ENCODE measurements at places on chromosomes 7 and 10. TPM values are rescaled to one million over a fixed set of nuclear protein-coding genes. Genes with fewer than 3 reads are reported as not detected.

Gene ZCCHC24
- 100.0 TPM for total RNA-seq

Gene LAMTOR4
- total RNA-seq, result 111 TPM

GRCh38 chr10:47346581-47347302, 1.4 kb upstream of the RBP3 start:
- no peak for DNase-seq

- DNase-seq, result no peak
These were observed 35.3 kb downstream of the FEZF1 start for GRCh38 chr7:122269241-122269640.

- DNase-seq, result peak; percentile 77
These were observed 29.5 kb upstream of the BMS1 start for GRCh38 chr10:42753126-42753506.

DNA sequence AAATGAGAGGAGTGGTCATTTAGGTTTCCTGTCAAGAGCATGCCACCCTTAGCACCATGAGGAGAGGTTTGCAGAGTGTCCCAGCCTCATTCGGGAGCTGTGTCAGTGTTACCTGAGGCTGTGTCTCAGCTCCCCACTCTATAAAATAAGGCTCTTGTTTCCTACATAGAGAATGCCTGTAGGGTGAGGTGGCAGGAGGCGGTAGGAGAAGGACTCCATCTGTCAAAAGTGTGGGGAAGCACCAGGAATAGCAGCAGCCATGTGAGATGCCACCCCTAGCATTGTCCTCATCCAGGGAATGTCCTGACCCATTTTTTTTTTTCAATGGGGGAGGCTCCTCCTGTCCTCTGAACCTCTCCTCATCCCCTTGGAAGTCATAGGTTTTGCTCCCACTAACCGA, 451.2 kb downstream of the PLXNA4 start:
- DNase-seq, result no peak
